ENCODE measurements at places on chromosomes 5 and 9.

DNA sequence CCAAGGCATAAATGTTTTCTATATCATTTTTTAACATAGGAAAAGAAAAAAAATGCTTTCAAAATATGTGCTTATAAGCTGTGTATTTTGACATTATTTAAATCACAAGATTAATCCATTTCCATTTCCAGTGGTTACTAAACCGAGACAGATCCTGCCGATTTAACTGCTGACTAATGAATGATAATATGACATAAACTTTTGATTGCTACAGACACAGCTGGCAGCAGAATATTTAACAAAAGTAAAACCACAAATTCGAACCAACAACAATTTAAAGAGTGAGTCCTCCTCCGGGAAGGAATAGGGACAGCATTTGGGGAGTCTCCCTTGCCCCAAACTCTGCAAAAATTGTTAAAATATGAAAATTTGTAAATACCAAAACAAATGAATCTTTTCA, 401.3 kb upstream of the DAB2 start:
- DNase-seq: no peak

GRCh38 chr9:126499911-126500599, 113.7 kb upstream of the LMX1B start:
- no peak for DNase-seq

- DNase-seq: no peak
These were observed 13.9 kb upstream of the TMEM250 start for GRCh38 chr9:136132512-136133050.

GRCh38 chr5:6471252-6471651, 22.6 kb downstream of the UBE2QL1 start:
- no peak for DNase-seq

GRCh38 chr5:134439210-134439654, 27.6 kb upstream of the CDKN2AIPNL start:
- DNase-seq: no peak

Measured in posterior vena cava (tissue), 2 donors.